Progenitor cell of endocrine pancreas (in vitro differentiated cells): ENCODE measurements at places on chromosomes 3 and 15. TPM values are rescaled to one million over a fixed set of nuclear protein-coding genes. Genes with fewer than 3 reads are reported as not detected.

The HOMER2 gene
- 21.0 TPM in 2 replicates for total RNA-seq

The SEMA3G gene
- 0.79 and 1.1 TPM in 2 replicates for total RNA-seq

The ZNF660 gene
- total RNA-seq: 22.6 and 27.1 TPM in 2 replicates

The SAMD7 gene
- not detected in 2 replicates for total RNA-seq

The CELF6 gene
- 1.2 and 1.4 TPM in 2 replicates for total RNA-seq

The CHST13 gene
- 0.36 and 0.71 TPM in 2 replicates for total RNA-seq

The TMEM108 gene
- 6.1 and 6.7 TPM in 2 replicates for total RNA-seq

The SKOR1 gene
- 0.60 and 0.75 TPM in 2 replicates for total RNA-seq

The UROC1 gene
- total RNA-seq: not detected in 2 replicates

- no peak for DNase-seq
These were observed 19.8 kb downstream of the GNB5 start for GRCh38 chr15:52171386-52171785.

DNA sequence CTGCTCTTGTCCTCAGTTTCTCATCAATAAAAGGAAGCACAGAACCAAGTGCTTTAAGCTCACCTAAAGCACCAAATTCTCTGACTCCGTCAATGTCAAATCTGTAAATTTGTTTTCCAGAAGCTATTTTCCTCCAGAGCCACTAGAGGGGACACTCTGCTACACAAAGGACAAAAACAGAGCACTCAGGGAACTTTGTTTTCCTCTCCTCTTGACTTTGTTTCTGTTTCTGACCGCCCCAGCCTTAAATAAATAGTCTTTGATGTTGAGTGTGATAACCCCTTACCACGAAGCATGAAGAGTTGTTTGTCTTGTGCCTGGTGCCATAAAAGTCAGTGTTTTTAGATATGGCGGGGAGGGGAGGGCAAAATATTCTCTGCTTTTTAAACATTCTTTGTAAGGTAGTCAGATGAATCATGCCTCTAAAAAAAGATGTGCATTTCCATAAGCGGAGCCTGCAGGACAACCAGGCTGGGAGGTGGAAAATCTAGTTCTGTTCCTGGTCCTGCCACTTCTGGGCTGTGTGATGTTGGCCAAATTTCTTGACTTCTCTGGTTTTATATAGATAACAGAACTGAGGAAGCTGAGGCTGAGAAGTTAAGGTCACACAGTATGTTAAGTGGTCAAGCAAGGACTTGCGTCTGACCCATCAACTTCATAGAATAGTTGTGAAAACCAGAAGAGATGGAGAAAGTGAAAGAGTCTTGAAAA is 7.3 kb upstream of the ZBTB38 start:
- DNase-seq: no peak

- no peak for DNase-seq
These were observed 30.4 kb upstream of the KLHL25 start for GRCh38 chr15:85825118-85825517.

- no peak for DNase-seq
These were observed 4.8 kb upstream of the USP3 start for GRCh38 chr15:63499611-63500010.

DNA sequence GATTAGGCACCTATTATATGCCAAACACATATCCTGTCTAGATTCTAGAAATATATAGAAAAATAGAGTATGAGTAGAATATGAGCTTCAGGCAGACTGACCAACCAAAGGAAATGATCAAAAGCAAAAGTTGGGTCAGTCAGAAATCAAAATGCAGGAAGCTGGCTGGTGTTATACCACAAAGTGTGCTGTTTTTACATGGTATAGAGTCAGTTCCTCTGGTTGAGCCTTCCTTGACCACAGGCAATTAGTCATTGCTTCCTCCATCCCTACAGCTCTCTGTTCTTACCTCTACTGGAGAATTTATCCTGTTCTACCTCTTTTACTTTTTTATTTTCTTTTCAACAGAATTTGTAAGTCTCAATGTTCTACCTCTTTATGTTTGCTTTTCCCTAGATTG is 149.8 kb downstream of the TMCO5A start:
- no peak for DNase-seq

GRCh38 chr3:64798316-64798715 is 110.5 kb upstream of the ADAMTS9 start:
- DNase-seq: no peak

- DNase-seq: peak; percentile 78
These were observed at the start of gene MYLK for GRCh38 chr3:123884203-123884831. TSS of gene MYLK (minus strand) at chr3:123884332. CDS start at chr3:123793841, 90,491 bp downstream.

DNA sequence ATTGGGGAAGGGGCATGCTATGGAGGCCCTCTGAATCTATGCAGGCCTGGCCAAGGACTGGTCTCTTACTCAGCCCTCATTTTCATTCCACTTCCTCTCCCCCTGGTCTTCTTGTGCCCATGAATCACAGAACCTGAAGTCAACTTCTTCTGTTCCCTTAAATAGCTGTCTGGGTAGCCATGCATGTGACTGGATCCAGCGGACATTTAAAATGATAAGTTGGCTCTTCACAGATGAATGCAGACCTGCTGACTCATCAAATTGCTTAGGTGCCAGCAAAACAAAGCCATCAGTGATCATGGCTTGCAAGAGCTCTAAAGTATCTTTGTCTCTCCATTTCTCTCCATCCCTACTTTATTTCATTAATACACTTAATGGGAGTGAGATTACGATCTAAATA is 90.1 kb upstream of the CADPS start:
- no peak for DNase-seq

- DNase-seq: no peak
These were observed 85.9 kb upstream of the ABHD2 start for GRCh38 chr15:89002281-89002761.

DNA sequence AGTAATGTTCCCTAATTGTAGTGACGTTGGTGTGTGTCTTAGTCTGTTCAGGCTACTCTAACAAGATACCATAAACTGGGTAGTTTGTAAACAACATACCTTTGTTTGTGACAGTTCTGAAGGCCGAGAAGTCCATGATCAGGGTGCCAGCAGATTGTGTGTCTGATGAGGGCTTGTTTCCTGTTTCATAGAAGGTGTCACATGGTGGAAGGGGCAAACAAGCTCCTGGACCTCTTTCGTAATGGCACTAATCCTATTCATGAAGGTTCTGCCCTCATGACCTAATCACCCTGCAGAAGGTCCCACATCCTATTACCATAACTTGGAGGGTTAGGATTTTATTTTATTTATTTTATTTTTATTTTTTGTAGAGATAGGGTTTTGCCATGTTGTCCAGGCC is 11.1 kb downstream of the ATXN7 start:
- no peak for DNase-seq

GRCh38 chr3:19934098-19934566 is at the start of gene EFHB:
TSS of gene EFHB (minus strand) at chr3:19934217. CDS start at chr3:19934018, 199 bp downstream.
- DNase-seq: no peak

GRCh38 chr3:113241292-113242095 is 30.1 kb downstream of the BOC start:
- no peak for DNase-seq

- DNase-seq: no peak
These were observed 10.3 kb downstream of the PFKFB4 start for GRCh38 chr3:48546203-48546829.

GRCh38 chr3:6526321-6526720 is 334.6 kb upstream of the GRM7 start:
- no peak for DNase-seq

- no peak for DNase-seq
These were observed 12.6 kb upstream of the ST6GAL1 start for GRCh38 chr3:186917512-186918312.

GRCh38 chr3:78621061-78621716 is 1146.6 kb downstream of the ROBO1 start:
- no peak for DNase-seq

- no peak for DNase-seq
These were observed 145.1 kb downstream of the VGLL4 start for GRCh38 chr3:11498646-11499045.

GRCh38 chr3:142916605-142917004 is 27.7 kb upstream of the PCOLCE2 start:
- DNase-seq: no peak

DNA sequence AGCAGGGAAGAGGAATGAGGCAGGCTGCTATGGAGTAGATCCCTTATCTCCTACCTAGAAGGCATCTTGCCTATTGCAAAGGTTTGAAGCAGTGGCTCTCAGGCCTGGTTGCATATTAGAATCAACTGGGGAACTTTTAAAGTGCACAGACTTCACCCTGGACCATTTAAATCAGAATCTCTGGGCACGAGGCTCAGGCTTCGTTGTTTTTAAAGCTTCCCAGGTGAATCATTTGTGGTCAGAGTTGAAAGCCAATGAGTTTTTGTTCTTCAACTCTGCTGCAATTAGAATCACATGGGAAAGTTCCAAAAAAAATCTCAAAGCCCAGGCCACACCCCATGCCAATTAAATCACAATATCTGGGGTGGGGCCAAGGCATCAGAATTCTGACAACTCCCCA is 773.1 kb downstream of the AGBL1 start:
- no peak for DNase-seq

GRCh38 chr3:5271372-5271683 is 83.8 kb downstream of the EDEM1 start:
- DNase-seq: no peak
